NCI-H1092 (cell line): ENCODE measurements at places on chromosomes 12 and 14.

DNA sequence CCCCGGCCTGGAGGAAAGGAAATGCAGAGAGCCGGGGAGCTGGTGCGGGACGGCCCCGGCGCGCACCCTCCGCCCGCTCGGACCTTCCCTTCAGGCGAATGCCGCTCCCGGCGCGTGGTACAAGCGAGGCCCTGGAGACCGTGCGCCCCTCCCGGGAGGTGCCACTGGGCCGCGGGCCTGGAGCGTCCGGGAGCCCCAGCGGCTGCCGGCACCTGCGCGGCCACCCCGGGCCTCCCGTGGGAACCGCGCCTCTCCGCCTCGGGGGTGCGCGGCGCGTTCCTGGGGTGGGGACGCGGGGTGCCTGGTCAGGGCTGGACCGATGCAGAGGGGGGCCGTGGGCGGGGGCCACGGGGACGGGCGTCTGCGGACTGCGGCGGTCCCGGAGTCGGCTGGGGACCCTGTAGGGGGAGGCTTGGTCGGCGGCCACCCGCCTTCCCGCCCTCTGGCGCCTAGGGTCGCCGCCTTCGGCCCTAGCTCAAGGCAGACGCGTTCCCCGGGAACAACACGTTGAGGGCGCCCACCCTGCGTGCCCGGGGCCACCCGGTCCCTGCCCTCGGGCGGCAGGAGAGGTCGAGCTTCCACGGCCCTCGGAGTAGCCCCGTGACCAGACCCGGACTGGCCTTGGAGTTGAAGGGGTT is 599 bp downstream of the PAPLN start:
- no peak for DNase-seq

DNA sequence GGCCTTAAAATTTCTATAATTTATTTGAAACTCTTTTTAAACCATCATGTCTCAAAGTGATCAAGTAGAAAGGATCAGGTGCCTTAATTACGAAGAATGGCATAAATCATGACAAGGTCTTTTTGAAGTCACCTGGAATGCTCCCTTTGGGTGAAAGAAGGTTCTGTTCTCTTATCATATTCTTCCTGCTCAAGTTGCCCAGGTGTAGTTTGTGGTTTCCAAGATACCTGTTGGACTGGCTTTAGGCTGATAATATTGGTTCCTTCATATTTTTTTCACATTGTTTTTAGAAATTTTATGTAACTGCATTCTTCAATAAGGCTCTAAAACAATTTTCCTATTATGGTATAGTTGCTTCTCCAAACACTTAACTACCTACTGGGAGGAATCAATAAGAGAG is 29.2 kb downstream of the RASSF3 start:
- DNase-seq: no peak

DNA sequence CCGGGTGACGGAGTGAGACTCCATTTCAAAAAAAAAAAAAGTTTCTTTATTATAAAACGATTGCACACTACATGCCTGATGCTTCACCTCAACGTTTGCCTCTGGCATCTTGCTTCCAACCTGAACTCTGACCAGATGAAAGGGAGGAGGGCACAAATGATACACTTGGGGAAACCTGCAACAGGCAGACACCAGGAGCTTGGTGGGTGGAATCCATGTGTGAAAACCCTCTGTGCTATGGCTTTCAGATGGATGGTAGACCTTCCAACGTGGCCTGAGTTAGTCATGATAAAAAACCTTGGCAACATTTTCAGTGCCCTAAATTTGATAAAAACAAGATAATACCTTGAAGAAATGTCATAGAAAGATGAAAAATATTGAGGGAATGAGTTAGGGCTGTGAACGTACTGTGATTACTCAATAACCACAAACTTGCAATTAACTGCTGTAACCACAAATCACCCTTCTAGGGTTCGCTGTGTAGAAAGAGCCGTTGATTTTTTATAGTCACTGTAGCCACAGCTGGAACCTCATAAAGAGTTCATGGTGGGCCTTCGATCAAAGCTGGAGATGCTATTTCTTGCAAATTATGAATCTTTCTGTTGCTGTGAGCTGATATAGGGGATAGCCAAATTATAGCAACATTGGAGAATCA is 26.1 kb upstream of the GZMB start:
- DNase-seq: no peak

DNA sequence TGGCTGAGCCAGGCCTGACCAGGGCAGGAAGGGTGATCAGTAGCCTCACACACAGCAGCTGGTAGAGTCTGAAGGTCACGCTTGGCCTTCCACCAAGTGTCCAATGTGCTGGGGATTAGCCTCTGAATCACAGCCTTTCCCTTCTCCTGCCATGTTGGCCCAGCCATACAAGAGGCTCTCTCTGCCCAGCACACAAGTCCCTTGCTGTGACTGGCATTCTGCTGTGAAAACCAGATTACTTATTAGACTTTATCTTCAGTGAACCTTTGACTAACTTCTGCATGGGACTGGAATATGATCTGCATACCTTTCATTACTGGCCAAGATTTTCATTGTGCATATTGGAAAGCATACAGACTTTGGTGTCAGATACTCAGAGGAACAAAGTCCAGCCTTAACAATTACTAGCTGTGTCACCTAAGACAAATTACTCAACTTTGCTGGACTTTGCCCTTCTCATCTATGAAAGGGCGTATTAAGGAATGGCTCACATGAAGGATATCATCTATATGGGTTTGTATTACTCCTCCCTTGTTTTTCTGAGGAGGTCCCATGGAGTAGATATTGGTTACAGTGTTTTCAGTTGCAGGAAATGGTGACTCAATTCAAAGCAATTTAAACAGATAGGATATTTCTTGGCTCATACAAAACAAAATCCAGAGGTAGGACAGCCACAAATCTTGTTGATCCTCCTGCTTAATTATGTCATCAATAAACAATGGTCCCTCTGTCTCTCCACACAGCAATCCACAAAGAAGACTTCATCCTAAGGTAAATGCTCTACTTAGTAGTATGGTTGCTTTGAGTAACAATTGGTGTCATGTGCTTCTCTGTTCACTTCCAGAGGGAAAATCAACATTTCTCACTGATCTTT is 99.6 kb downstream of the DYRK2 start:
- DNase-seq: no peak

- DNase-seq: no peak
Measured at GRCh38 chr12:123010681-123011080, 30.2 kb downstream of the ARL6IP4 start.

- DNase-seq: no peak
Measured at GRCh38 chr14:22919601-22919921, 612 bp upstream of the RBM23 start.

DNA sequence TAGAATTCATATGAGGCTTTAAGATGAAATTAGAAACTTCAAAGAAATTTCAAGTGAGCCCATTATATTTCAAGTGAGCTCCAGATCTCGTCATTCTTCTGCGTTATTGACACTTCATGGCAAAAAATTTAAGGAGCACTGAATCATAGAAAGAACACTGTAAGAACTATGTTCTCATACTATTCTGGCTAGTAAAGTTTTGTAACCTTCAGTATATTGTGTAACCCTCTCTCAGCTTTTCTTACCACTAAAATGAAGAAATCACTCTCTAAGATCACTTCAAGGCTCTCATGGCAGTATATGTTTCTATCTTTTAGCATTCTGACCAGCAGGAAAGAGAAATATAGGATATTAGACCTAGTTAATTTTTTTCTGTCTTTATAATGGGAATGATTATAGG is 6.3 kb downstream of the GPHN start:
- no peak for DNase-seq

DNA sequence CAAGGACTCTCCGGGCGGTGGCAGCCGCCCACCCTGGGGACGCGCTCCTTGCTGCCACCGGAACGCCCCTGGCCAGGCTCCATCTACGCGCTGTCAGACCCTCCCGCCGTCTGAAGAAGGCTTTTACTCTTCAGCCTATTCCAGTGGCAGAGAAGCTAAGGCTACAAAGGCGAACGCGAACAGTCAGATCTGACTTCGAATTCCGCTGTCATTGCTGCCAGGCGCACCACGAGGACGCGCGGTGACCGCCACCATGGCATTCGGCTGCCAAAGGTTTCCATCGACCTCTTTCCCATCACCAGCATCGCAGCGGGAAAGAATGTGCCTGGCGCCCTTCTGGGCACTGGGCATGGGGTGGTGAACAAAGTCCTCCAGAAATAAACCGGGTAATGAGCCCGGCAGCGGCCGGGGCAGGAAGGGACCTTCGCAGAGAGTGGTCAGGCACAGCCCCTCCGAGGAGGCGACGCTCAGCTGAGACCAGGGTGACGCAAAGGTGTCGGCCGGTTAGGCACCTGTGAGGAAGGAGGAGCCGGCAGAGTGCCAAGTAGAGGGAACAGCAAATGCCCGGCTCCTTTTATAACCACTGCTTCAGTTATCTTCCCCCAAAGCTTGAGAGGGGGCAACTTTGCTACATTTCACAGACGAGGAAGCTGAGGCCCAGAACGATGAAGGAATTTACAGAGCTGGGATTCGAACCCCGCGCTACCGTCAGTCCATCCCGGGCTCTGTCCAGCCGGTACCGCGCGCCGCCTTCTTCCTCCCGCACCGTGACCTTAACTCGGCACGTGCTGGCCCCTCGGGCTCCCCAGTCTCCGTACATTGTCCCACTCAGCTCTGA is 1.9 kb upstream of the RFX4 start:
- no peak for DNase-seq

DNA sequence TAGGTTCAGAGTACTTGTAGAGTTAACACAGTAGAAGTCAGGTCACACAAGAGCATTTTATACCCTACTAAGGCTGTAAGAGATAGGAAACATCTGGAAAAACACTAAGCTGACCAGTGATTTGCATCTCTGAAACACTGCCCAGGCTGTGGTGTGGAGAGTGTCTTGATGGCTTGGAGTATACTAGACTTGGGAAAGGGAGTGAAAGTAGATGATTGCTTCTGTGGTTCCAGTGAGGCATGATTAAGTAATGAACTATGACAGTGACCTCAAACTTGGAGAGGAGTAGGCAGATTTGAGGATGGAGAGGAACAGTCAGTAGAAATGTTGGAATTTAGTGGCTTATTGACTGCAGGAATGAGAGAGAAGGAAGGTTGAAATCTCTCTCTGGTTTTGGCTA is 201.2 kb downstream of the FLRT2 start:
- no peak for DNase-seq

DNA sequence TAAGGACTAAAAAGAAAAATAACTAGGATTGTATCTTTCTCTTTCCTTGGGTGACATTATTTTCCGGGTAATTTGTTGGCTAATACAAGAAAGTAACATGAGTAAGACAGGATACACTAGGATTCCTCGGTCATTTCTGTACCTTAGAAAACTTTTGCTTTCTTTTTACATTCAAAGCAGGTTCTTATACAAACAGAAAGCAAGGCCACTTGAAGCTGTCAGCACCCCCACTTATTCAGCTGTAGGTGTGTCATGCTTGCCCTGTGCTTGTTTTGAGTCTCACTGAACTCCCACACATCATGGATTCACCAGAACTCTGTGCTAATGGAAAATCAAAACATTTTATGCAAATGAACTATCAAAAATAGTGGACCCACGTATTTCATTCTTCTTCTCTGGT is 266.8 kb upstream of the CLEC14A start:
- no peak for DNase-seq
